HepG2 (cell line): ENCODE measurements at places on chromosomes 13 and 19. TPM values are rescaled to one million over a fixed set of nuclear protein-coding genes. Genes with fewer than 3 reads are reported as not detected.
A peak's percentile ranks its signal among the peaks of the same experiment; 100 is the strongest.

The OXGR1 gene
- not detected in 2 replicates for total RNA-seq

The GPC6 gene
- total RNA-seq, result 27.5 and 33.9 TPM in 2 replicates

The ZNF547 gene
- 2.1 and 2.6 TPM in 2 replicates for total RNA-seq

DNA sequence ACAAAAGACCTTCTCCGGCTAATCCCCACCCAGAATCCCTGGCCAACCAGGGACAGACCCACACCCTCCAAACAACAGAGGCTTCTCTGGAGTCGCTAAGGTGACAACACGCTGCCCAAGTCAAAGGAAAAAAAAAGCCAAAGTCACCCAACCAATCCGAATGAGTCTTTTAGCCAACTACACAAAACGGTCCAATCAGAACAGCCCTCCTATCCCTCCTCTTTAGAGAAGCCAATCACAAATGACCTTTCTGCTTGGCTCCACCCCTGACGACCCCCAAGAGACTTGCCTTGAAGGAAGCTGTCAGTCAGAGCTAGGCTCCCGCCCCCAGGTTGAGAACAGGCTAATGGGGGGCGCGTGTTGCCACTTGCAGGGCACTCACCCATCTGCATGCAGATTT, 6.6 kb upstream of the FBXW9 start:
- DNase-seq, result peak; percentile 56
- H3K4me3 ChIP-seq, result no peak overlapping the region
- H3K27ac ChIP-seq, result no peak overlapping the region
- H3K4me1 ChIP-seq, result no peaks in the 10 kb centered on the region

- H3K27ac ChIP-seq, result no peak overlapping the region
- no peaks in the 10 kb centered on the region for H3K36me3 ChIP-seq
- peaks cover 2% of the 10 kb centered on the region; the same call in 2 of the 3 replicates for H3K27me3 ChIP-seq
- no peak for DNase-seq
These were observed 26.8 kb upstream of the SACS start for GRCh38 chr13:23460309-23460708.

- no peaks in the 10 kb centered on the region for H3K27me3 ChIP-seq
- H3K4me3 ChIP-seq, result no peak overlapping the region
- no peak overlapping the region for H3K27ac ChIP-seq
- no peaks in the 10 kb centered on the region for H3K4me1 ChIP-seq
- H3K36me3 ChIP-seq, result no peaks in the 10 kb centered on the region
These were observed 1518.3 kb upstream of the SLC10A2 start for GRCh38 chr13:104584481-104584880.

GRCh38 chr13:112225429-112226090, 150.6 kb upstream of the SPACA7 start:
- no peaks in the 10 kb centered on the region for H3K4me1 ChIP-seq
- H3K4me3 ChIP-seq, result no peak overlapping the region
- no peak for DNase-seq
- H3K27ac ChIP-seq, result no peak overlapping the region

DNA sequence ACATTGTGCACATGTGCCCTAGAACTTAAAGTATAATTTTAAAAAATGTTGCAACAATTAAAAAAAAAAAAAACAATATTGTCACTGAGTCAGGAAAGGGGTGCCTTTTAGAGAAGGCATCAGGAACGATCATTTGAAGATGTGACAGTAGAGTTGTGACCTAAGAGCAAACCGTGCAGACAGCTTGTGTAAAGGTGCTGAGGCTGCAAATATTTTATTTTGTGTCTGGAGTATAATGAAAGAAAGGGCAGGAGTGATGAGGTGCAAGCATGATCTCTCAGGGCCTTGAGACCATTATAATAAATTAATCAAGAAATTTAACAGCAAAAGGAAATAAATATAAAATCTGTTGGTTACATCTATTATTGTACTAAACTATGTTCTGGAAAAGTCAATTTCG, 1219.7 kb downstream of the OLFM4 start:
- no peak overlapping the region for H3K4me3 ChIP-seq
- H3K27ac ChIP-seq, result no peak overlapping the region

DNA sequence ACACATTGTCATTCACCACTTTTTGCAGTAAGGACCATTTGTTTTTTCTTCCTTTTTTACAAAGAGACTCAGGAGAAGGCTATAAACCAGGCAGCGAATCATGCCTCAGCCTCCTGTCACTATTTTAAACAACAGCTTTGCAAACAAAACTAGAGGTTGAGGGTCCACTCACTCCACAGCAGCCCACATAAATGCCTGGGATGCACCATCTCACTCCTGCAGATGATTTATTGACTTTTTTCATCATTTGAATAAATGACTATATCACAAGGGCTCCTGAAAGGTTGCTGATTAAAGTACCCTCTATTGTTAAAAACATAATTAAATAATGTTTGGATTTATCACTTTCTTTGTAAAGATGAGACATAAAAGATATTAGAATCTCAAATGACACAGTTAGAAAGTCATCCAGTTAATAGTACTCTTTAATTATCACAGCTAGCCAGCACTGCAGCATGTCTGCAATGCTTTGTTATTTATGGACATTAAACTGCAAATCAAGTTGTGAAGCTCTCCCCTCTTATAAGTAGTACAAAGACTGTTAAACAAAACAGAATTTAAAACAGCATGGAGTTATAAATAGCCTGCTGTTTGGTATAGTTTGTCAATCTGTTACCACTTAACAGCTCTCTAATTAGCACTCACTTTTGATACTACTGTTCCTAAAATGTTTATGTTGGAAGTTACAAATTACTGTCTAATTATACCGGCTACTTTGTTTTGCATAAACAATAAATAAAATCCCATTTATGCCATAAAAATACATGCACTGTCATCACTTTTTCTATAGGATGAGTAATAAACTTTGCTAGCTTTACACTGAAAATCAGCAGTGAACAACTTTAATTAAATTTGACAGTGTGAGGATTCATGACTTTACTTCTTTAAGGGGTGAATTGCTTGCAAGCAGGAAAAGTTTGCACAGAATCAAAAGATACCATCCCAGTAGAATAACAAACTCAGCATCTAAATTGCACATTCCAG, 853.2 kb downstream of the UQCRFS1 start:
- H3K27ac ChIP-seq, result no peak overlapping the region
- H3K36me3 ChIP-seq, result no peaks in the 10 kb centered on the region
- H3K4me3 ChIP-seq, result no peak overlapping the region
- DNase-seq, result no peak

DNA sequence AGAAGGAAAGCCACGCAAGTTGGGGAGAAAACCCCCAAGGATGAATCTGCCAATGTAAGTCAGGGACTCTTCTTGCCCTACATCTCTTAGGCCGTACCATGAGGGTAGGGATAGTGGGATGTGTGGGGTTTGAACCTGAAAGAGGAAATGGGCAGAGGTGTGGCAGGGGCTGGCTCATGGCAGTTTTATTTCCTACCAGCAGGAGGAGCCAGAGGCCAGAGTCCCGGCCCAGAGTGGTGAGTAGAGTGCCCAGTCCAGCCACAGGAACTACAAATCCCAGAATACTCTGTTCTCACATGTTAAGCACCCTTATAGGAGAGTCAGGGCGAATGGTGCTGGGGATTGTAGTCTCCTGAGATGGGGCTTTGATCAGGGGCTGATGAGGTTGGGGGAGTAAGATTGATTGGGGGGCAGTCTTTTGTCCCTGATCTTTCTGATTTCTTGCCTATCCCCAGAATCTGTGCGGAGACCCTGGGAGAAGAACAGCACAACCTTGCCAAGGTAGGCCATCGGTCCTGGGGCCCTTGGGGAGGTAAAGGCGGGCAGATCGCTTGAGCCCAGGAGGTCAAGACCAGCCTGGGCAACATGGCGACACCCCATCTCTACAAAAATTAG, 16.5 kb downstream of the VASP start:
- H3K4me3 ChIP-seq, result no peak overlapping the region
- H3K27ac ChIP-seq, result no peak overlapping the region
- no peaks in the 10 kb centered on the region for H3K27me3 ChIP-seq
- H3K36me3 ChIP-seq, result peaks cover 54% of the 10 kb centered on the region

DNA sequence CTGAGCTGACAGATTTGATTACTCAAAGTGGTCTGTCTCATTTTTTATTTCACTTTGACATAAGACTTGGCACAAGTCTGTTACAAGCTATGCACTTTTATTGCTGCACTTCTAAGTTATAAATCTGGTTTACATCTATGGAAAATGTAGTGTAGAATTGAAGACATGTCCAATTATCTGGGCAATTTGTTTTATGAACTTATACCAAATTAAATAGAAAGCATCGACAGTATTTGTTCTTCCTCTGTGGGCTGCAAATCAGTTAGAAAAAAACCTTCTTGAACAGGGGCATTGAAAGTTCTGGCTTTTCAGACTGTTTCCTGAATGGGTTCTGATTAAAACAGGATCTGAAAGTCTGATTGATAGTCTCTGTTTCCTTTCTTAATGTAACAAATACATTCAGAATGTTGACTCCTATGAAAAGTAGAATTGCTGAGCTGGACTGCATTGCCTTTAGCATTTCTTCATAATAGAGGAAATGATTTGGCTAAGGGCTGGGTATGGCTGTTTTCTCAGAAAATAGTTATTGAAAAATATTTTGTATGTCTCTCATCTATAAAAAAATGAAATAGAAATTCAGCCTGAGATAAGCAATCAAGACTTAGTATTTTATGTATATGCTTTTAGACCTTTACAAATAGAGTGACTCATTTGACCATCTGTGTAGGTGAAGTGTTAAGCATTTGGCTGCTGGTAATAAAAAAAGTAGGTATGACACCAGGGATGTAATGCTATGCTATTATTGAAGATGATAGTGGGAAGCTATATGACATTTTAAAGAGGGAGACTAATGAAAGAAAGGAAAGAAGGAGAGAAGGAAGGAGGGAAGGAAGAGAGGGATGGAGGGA, 210.9 kb upstream of the SPRY2 start:
- no peaks in the 10 kb centered on the region for H3K36me3 ChIP-seq
- DNase-seq, result no peak
- H3K27ac ChIP-seq, result no peak overlapping the region
- no peak overlapping the region for H3K4me3 ChIP-seq
- H3K27me3 ChIP-seq, result no peaks in the 10 kb centered on the region
- H3K4me1 ChIP-seq, result no peaks in the 10 kb centered on the region

DNA sequence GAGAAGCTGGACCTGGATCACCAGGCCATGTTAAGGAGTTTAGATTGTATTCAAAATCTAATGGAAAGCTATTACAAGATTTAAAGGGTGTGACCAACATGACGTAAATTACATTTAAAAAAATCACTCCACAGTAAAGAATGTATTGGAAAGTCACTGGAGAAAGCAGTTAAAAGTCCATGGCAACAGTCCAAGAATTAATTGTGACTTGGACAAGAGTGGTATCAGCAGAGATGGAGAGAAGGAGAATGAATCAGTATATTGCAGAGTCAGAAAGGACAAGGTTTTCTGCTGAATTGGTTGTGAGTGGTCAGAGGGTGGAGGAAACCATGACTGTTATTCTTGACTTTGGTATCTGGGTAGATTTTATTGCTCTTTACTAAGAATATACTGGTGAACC, 535.1 kb upstream of the SLITRK1 start:
- no peak overlapping the region for H3K27ac ChIP-seq
- H3K4me3 ChIP-seq, result no peak overlapping the region
- no peaks in the 10 kb centered on the region for H3K36me3 ChIP-seq
- DNase-seq, result no peak
- no peaks in the 10 kb centered on the region for H3K27me3 ChIP-seq
- no peaks in the 10 kb centered on the region for H3K4me1 ChIP-seq

GRCh38 chr19:35223084-35223790, 5.3 kb downstream of the FAM187B start:
- no peaks in the 10 kb centered on the region for H3K4me1 ChIP-seq
- no peak overlapping the region for H3K27ac ChIP-seq
- no peak overlapping the region for H3K4me3 ChIP-seq
- no peaks in the 10 kb centered on the region for H3K36me3 ChIP-seq
- peaks cover 6% of the 10 kb centered on the region; the same call in 1 of the 3 replicates for H3K27me3 ChIP-seq

DNA sequence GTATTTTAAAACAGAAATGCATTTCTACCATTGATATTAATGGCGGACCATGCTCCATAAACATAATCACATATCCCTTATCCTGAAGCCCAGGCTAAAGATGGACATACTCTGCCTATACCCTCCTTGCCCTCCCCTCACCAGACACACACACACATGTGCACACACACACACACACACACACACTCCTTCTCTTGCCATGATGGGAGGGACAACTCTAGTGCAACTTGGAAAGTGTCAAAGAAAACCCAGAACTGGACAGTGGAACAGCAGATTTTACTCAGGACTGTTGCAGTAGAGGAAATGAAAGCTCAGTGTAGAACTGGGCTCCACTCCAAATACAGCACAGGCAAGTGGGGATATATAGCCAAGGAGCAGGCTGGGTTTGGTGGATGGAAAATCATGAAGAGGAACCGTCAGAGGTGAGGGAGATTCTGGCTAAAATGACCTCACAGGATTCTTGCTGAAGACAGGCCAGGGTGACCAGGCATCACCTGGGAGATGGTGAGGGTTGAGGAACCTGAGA, 40.8 kb downstream of the TNFRSF19 start:
- peaks cover 86% of the 10 kb centered on the region for H3K4me1 ChIP-seq
- H3K27ac ChIP-seq, result peak overlapping the region; percentile 81
- no peak overlapping the region for H3K4me3 ChIP-seq
